Chondrocyte (in vitro differentiated cells): ENCODE measurements at places on chromosomes 3 and 15. TPM values are rescaled to one million over a fixed set of nuclear protein-coding genes. Genes with fewer than 3 reads are reported as not detected.

- no peak for DNase-seq
These were observed 16.8 kb upstream of the SLC6A1 start for GRCh38 chr3:10975695-10976234.

GRCh38 chr15:56038015-56038414 is 44.6 kb upstream of the NEDD4 start:
- no peak for DNase-seq

GRCh38 chr3:98657457-98657856 is 64.0 kb upstream of the CPOX start:
- DNase-seq = no peak

- no peak for DNase-seq
These were observed 391.4 kb downstream of the LRTM1 start for GRCh38 chr3:54536450-54536849.

DNA sequence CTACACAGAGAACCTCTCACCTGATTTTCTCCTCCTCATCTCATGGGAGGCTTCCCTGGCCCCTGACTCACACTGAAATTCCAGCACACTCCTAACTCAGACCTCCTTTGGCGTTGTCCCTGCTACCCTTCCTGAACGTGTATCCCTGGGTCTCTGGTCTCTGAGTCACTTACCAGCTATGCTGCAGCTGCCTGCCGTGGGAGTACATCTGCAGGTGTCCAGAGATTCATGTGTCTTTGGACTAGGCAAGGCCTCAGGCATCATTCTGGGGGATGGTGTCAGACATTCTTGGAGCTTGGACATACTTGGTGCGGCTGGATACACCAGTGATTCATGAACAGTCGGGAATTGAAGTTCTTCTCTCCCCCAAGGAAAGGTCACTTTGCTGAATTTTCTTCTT is 148.8 kb upstream of the TRIM42 start:
- peak; percentile 94 for DNase-seq

DNA sequence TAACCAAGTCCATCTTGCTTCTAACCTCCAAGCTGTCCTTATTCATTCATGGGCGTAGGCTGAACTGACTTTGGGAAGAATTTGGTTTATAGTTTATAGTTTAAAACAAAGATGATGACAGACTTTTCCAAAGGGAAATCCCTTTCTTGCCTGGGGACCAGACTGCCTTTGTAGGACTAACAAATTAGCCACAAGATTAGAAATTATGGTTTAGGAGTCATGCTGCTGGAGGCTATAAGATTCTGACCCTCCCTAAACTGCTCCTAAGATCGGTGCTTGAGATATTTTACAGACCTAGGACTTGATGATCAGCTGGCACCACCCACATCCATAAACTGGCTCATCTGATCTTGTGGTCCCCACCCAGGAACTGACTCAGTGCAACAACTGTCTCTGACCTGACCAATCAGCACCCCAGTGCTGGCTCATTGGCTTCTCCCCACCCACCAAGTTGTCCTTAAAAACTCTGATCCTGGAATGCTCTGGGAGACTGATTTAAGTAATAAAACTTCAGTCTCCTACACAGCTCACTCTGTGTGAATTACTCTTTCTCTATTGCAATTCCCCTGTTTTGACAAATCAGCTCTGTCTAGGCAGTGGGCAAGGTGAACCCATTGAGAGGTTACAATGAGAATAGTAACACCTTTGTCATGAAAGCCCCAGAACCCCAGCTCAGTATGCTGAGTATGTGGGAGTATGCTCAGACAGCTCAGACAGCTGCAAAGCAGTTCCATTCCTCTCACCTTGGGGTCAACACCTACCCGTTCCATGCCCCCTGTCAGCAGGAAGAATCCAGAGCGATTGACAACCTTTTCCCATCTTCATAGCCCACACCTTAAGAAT is 51.6 kb upstream of the C15orf39 start:
- DNase-seq = no peak

- no peak for DNase-seq
These were observed 48.8 kb upstream of the MRPS22 start for GRCh38 chr3:139295040-139295439.

DNA sequence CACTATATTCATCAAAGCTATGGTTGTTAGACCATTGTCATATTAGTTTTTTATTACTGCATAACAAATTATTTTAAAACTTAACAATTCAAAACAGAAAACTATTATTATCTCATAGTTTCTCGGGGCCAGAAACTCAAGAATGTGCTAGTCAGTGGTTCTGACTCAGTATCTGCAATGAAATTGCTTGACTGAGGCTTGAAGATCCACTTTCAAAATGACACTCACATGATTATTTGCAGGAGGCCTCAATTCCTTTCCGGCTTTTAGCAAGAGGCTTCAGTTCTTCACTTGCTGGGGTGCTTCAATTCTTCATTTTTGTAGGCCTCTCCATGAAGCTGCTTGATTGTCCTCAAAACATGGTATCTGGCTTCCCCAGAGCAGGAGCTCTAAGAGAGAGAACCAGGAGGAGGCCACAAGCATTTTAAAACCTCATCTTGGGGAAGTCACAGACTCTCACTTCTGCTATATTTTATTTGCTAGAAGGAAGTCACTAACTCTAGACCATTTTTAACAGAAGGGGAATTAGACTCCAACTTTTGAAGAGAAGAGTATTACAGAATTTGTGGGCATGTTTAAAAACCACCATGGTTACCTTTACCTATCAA is 383.7 kb downstream of the MFSD1 start:
- no peak for DNase-seq

DNA sequence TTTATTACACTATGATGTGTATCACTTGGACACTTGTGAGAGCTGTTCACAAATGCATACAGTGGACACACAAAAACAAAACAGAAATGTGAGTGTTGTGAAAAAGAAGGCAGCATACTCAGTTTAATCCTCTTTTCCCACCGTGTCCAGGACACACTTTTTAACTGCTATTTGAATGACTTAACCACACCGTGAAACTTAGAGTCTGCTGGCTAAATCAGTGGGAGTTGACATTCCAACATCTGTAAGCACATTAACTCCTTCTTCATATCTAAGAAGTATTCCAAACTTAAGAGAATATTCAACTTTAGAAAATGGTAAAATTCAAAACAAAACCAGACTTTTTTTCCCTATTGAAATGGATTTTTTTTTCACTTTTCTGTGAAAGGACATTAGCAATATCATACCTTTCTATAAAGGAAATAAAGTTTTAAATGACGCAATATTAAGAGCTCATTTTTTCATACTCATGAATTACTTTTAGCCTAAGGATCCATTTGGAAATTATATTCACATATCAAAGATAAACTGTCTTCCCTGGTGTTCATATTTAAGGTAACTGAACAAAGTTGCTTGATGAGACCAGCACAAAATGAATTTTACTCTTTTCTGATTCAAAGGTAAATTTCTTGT is 316.6 kb downstream of the RBMS3 start:
- no peak for DNase-seq

The CLEC3B gene
- total RNA-seq = 47.1 to 105 TPM (median 50.3 TPM) in 3 replicates

The GOLGA6D gene
- 0.15 TPM in 1 of 3 replicates, not detected in the others for total RNA-seq
